Kidney (tissue), 22 donors: ENCODE measurements at places on chromosomes 1 and 21. TPM values are rescaled to one million over a fixed set of nuclear protein-coding genes. Genes with fewer than 3 reads are reported as not detected.
A peak's percentile ranks its signal among the peaks of the same experiment; 100 is the strongest.

Gene AMY2B
- total RNA-seq = 31.1 TPM

Gene CYP4Z1
- total RNA-seq = 0.22 TPM

Gene GJA5
- 28.3 TPM for total RNA-seq

Gene OR2L8
- total RNA-seq = not detected

GRCh38 chr1:244653439-244654107, 647 bp downstream of the DESI2 start:
- DNase-seq = peak; percentile 50
- no peaks in the 10 kb centered on the region for H3K36me3 ChIP-seq
- peak overlapping the region; percentile 88 for H3K4me3 ChIP-seq

DNA sequence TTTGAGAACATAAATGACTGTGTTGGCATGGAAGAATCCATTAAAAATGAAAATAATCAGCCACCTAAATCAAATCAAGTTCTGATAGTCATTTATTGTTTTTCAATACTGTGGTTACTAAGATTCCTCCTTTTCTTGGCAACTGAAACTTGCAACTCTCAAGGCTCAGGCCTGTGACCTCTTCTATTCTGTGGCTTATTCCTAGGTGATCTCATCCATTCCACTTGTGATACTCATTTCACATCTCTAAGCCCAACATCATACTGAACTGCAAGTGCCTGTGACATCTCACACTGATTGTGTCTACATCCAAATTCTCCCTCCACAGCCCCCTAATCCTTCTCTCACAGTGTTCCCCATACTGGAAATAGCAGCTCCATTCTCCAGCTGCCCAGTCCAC, 4.8 kb upstream of the ST6GALNAC5 start:
- no peaks in the 10 kb centered on the region for H3K36me3 ChIP-seq
- no peaks in the 10 kb centered on the region for H3K27me3 ChIP-seq
- H3K4me1 ChIP-seq = no peaks in the 10 kb centered on the region
- no peak for DNase-seq
- H3K4me3 ChIP-seq = no peak overlapping the region
- H3K27ac ChIP-seq = no peak overlapping the region

DNA sequence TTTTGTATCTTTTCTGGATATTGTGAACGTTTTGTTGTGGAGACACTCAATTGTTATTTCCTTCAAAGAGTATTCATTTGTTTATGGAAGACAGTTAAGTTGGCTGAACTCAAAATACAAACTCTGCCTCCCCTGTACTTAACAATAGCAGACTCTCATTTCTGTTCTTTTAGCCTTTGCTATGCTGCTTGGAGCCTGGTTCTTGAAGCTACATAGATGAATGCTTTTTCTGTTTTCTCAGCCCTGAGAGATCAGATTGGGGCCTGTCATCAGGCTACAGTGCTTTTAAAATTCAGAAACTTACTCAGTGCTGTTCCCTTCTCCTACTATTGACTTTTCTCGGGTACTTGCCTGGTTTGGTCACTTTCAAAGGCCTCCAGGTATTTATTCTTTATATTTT, 215.7 kb upstream of the LYPLAL1 start:
- no peak for DNase-seq
- no peak overlapping the region for H3K27ac ChIP-seq
- no peaks in the 10 kb centered on the region for H3K4me1 ChIP-seq
- H3K4me3 ChIP-seq = no peak overlapping the region
- H3K27me3 ChIP-seq = no peaks in the 10 kb centered on the region

- H3K27me3 ChIP-seq = no peaks in the 10 kb centered on the region
- peaks cover 2% of the 10 kb centered on the region for H3K36me3 ChIP-seq
- H3K4me3 ChIP-seq = peak overlapping the region; percentile 90
- H3K27ac ChIP-seq = peak overlapping the region; percentile 95
Observed at GRCh38 chr1:150875197-150876118, 941 bp downstream of the ARNT start.

- peak overlapping the region; percentile 92 for H3K27ac ChIP-seq
- no peaks in the 10 kb centered on the region for H3K36me3 ChIP-seq
- H3K4me1 ChIP-seq = peaks cover 2% of the 10 kb centered on the region
- DNase-seq = peak; percentile 69
Observed at GRCh38 chr1:46180082-46180616, 3.9 kb upstream of the P3R3URF start.

DNA sequence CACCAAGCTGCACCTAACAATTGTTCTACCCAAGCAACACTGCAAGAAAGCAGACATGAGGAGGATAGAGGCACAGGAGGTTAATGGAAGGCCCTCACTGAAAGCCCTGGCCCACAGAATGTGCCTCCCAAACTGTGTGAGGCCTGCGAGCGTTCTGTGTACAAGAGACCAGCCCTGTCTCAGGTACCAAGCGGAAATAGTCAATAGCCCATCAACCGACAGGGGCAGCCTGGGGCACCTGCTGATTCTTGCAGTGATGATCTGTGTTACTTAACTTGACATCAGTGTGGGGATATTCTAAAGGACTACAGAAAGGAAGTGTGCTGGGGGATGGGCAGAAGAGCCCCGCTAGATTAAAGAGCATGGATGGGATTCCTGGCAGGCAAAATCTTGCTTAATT, 392.4 kb downstream of the KCNH1 start:
- no peaks in the 10 kb centered on the region for H3K4me1 ChIP-seq
- no peak overlapping the region for H3K4me3 ChIP-seq
- H3K27ac ChIP-seq = no peak overlapping the region
- H3K36me3 ChIP-seq = no peaks in the 10 kb centered on the region
- H3K27me3 ChIP-seq = no peaks in the 10 kb centered on the region

DNA sequence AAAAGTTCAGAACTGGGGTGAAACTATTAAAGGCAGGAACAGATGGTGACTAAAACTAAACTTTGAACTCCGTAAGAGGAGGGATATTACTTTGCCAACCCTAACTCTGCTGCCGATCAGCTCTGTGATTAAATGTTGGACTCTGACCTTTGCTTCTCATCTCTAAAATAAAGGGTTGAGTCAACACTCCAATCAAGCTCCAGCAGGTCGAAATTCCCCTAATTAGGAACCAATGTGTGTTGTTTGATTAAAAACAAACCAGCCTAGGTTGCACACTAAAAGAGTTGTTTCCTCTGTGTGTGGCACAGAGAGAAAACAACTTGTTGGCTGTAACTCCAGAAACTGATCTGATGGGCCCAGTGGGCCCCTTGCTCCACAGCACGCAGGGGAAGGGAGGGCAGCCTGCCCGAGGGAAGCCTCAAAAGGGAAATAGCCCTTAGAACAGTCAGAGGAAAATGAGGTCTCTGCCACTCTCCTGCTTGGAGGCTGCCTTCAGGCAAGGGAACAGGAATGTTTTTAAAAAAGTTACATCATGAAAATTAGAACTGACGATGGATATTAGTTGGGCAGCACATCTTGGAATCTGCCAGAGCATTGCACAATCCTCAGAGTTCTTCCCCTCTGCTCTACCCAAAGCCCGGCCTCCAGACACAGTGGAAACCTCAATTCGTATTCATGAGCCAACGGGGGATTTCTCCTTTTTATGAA, 69.3 kb downstream of the KCTD3 start:
- H3K36me3 ChIP-seq = no peaks in the 10 kb centered on the region
- no peak overlapping the region for H3K27ac ChIP-seq
- H3K4me1 ChIP-seq = peaks cover 2% of the 10 kb centered on the region
- no peaks in the 10 kb centered on the region for H3K27me3 ChIP-seq
- no peak for DNase-seq

DNA sequence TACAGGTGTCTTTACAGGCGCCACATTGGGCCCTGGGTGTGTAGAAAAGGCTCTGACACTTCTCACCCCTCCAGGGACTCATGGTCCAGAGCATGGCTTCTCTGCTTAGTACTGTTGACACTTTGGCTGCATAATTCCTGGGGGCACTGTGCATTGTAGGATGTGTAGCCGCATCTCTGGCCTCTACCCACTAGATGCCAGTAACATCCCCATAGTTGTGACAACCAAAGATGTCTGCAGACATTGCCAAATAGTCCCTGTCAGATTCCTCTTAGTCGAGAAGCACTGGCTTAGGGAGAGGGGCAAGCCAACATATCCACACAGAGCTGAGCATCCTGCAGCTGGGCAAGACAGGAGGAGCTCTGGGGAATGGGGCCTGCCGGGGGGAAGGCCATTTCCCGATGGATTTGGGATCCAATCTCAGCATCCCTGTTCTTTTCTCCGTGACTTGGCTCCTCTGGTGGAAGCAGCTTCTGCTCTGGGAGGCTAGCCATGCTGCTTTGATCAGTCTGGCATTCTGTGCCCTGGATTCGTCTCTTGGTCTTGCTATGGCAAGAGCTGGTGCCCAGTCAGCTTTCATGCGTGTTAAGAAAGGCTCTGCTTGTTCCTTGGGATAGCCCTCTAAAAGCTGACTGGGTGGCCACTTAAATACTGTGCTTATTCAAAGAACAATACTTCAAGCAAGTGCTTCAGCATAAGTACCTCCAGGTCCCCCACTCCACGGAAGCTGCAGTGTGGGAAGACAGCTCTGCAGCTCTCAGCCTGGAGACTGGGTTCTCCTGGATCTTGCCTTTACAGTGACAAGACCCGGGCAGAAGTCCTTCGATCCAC, 38.3 kb upstream of the SCMH1 start:
- peaks cover 6% of the 10 kb centered on the region for H3K4me1 ChIP-seq
- no peak for DNase-seq
- no peaks in the 10 kb centered on the region for H3K27me3 ChIP-seq
- H3K36me3 ChIP-seq = no peaks in the 10 kb centered on the region
- no peak overlapping the region for H3K4me3 ChIP-seq
- no peak overlapping the region for H3K27ac ChIP-seq

- no peak overlapping the region for H3K4me3 ChIP-seq
- no peaks in the 10 kb centered on the region for H3K4me1 ChIP-seq
- DNase-seq = no peak
- H3K36me3 ChIP-seq = no peaks in the 10 kb centered on the region
- H3K27ac ChIP-seq = no peak overlapping the region
Observed at GRCh38 chr1:65490231-65491009, 70.0 kb downstream of the LEPR start.

- no peak overlapping the region for H3K27ac ChIP-seq
- no peak overlapping the region for H3K4me3 ChIP-seq
- no peaks in the 10 kb centered on the region for H3K36me3 ChIP-seq
- no peaks in the 10 kb centered on the region for H3K27me3 ChIP-seq
- peaks cover 4% of the 10 kb centered on the region for H3K4me1 ChIP-seq
Observed at GRCh38 chr21:43881283-43881682, 16.3 kb downstream of the AGPAT3 start.

GRCh38 chr1:91224878-91225277, 179.8 kb downstream of the HFM1 start:
- no peak overlapping the region for H3K4me3 ChIP-seq
- no peaks in the 10 kb centered on the region for H3K36me3 ChIP-seq
- H3K27ac ChIP-seq = no peak overlapping the region

DNA sequence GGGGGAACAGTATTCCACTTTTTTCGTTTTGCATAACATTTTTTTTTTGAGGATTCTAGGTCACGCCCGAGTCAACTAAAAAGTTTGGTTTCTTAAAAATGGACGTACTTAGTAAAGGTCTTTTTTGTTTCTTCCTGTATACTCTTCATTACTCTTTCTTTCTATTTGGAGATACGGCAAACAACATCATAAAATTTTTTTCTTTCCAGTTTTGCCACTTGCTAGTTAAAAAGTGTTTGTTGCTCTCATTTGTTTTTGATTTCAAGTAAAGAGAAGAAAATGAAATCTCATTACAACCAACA, 788 bp upstream of the MPC2 start:
- H3K36me3 ChIP-seq = no peaks in the 10 kb centered on the region
- H3K27ac ChIP-seq = peak overlapping the region; percentile 99
- DNase-seq = no peak
- H3K4me3 ChIP-seq = peak overlapping the region; percentile 96
- no peaks in the 10 kb centered on the region for H3K27me3 ChIP-seq

- no peak overlapping the region for H3K4me3 ChIP-seq
- DNase-seq = no peak
- H3K4me1 ChIP-seq = no peaks in the 10 kb centered on the region
- no peaks in the 10 kb centered on the region for H3K27me3 ChIP-seq
- H3K27ac ChIP-seq = no peak overlapping the region
Observed at GRCh38 chr1:92367496-92367895, 68.6 kb downstream of the RPAP2 start.

GRCh38 chr1:235908742-235909520, 42.2 kb upstream of the LYST start:
- no peak for DNase-seq
- H3K4me1 ChIP-seq = no peaks in the 10 kb centered on the region
- H3K4me3 ChIP-seq = no peak overlapping the region
- H3K27ac ChIP-seq = no peak overlapping the region

- H3K36me3 ChIP-seq = no peaks in the 10 kb centered on the region
- no peak for DNase-seq
- H3K4me1 ChIP-seq = peaks cover 21% of the 10 kb centered on the region
- no peaks in the 10 kb centered on the region for H3K27me3 ChIP-seq
Observed at GRCh38 chr1:33349081-33349759, 28.3 kb upstream of the A3GALT2 start.

- H3K4me3 ChIP-seq = no peak overlapping the region
- H3K36me3 ChIP-seq = no peaks in the 10 kb centered on the region
- peak; percentile 46 for DNase-seq
- H3K27me3 ChIP-seq = no peaks in the 10 kb centered on the region
- peaks cover 13% of the 10 kb centered on the region for H3K4me1 ChIP-seq
Observed at GRCh38 chr1:64042331-64043100, 160.9 kb upstream of the UBE2U start.

DNA sequence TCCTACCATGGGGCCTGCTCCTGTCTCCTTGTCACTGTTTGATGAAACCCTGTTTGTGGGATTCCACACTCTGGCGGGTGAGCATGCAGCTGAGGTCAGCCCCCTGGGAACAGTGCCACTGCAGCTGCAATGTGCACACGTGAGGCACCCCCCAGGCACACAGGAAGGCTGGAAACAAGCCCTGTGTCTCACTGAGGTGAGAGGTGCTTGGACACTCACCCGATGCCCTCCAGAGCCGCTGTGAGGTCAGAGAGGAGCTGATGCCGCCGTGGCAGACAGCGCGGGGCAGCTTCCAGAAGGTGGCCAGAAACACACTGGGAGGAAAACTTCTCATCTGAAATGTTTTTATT, 49.7 kb downstream of the SLX9 start:
- H3K4me1 ChIP-seq = peaks cover 7% of the 10 kb centered on the region
- no peaks in the 10 kb centered on the region for H3K36me3 ChIP-seq
- H3K4me3 ChIP-seq = no peak overlapping the region
- no peak overlapping the region for H3K27ac ChIP-seq
- no peaks in the 10 kb centered on the region for H3K27me3 ChIP-seq

- DNase-seq = no peak
- no peaks in the 10 kb centered on the region for H3K4me1 ChIP-seq
- no peak overlapping the region for H3K27ac ChIP-seq
- no peak overlapping the region for H3K4me3 ChIP-seq
- no peaks in the 10 kb centered on the region for H3K36me3 ChIP-seq
Observed at GRCh38 chr1:51063121-51063520, 38.9 kb upstream of the C1orf185 start.
